ENCODE measurements at places on chromosomes 5 and 9.

- no peak for DNase-seq
These were observed 21.8 kb upstream of the UBTD2 start for GRCh38 chr5:172305380-172305779.

- DNase-seq = no peak
These were observed 17.2 kb upstream of the SPOCK1 start for GRCh38 chr5:137516251-137516797.

- no peak for DNase-seq
These were observed 33.8 kb downstream of the CAPSL start for GRCh38 chr5:35904443-35905132.

GRCh38 chr5:37554938-37555337 is 175.8 kb downstream of the WDR70 start:
- no peak for DNase-seq

GRCh38 chr5:141992349-141992963 is 20.4 kb downstream of the GNPDA1 start:
- DNase-seq = no peak

GRCh38 chr5:72790186-72790585 is 26.3 kb upstream of the TNPO1 start:
- DNase-seq = no peak

GRCh38 chr5:643811-644271 is 31.7 kb downstream of the CEP72 start:
- no peak for DNase-seq

- no peak for DNase-seq
These were observed 363.6 kb downstream of the ANXA1 start for GRCh38 chr9:73515216-73515615.

- no peak for DNase-seq
These were observed 27.8 kb downstream of the SERINC5 start for GRCh38 chr5:80227979-80228596.

DNA sequence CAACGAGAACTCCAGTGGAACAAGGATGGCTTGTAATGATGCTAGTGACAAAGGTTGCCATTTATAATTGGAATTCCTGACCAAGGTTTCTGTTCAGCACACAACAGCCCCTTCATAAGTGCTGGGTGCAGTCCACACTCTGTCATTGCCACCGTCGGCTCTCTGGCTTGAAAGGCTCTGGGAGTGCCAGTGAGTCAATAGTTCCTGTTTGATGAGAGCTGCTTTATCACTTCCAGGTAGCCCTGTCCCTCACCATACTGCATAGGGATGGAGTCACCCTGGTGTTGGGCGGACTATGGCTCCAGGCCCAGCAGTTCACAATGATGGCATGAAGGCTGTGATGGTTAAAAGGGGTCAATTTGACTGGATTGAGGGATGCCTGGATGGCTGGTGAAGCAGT is 34.6 kb upstream of the SEMA4D start:
- DNase-seq = no peak

GRCh38 chr9:21983561-21983935 is 10.6 kb downstream of the CDKN2A start:
- DNase-seq = no peak

GRCh38 chr5:127223256-127223974 is 67.2 kb upstream of the MEGF10 start:
- DNase-seq = no peak

DNA sequence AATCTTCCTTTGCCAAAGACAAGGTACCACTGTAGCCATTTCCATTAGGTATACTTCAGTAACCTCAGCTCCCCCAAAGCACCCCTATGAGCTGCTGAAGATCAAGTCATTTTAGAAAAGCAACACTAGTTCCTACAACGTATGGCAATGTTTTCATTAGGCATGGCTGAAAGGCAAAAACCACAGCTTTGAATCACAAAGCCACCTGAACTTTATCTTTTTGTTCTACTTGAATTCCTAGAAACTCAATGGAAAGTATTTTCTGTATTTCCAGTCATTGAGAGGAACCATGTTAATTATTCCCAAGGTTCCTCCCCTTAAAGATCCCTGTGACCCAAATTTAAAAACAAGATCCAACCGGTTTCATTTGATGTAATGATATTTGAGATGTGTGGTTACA is 152.1 kb downstream of the EFNA5 start:
- no peak for DNase-seq

- no peak for DNase-seq
These were observed 54.9 kb upstream of the DAB2IP start for GRCh38 chr9:121596515-121596914.

GRCh38 chr5:64944868-64945267 is 176.1 kb downstream of the CWC27 start:
- DNase-seq = no peak

DNA sequence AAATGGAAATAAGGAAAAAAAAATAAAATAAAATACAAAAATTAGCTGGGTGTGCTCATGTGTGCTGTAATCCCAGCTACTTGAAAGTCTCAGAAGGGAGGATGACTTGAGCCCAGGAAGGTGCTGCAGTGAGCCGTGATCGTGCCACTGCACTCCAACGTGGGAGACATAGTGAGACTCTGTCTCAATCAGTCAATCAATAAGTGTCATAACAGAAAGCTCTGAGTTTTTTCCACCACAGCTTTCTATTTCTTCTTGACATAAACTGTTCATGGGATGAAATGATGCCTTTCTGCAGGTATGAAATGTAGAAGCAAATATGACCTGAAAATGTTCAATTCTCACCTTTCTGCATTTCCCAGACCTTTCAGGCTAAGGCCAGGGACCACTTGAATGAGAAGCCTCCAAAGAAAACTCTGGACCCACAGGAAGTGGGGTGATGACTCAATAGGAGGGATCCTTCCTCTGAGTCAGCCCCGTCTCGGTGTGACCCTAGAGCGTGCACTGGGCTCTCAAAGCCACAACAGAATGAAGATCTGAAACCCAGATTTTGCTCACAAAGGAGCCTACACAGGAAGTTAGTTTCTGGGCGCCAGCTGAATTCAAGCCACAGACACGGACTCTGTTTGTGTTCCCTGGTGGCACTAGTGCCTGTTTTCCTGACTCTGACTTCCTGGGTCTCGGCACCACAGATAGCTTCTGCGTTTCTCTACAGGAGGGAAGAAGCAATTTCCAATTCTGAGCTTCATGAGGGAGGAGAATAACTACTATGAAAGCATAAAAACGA is 62.0 kb downstream of the ANKH start:
- peak; percentile 12 for DNase-seq

- DNase-seq = no peak
These were observed 146.4 kb downstream of the PALM2AKAP2 start for GRCh38 chr9:109926421-109926869.

GRCh38 chr9:124972241-124972770 is 31.4 kb upstream of the GOLGA1 start:
- no peak for DNase-seq

DNA sequence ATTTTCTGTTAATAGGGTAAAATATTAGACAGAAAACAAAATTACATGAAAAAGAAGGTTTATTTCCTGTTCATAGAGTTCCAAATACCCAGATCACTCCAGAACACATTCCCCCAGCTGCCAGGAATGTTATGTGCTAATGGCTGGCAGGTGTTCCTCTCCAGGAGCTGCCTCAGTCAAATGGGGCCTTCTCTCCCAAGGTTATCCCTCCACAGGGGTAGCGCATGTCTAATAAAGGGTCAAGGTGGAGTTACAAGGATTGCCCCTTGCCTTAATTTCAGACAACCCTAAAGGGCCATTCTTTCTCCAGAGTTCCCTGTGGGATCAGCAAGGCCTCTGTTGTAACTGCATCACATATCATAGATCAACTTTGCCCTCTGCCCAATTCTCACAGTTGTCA is 148.6 kb upstream of the PLPPR1 start:
- DNase-seq = no peak

DNA sequence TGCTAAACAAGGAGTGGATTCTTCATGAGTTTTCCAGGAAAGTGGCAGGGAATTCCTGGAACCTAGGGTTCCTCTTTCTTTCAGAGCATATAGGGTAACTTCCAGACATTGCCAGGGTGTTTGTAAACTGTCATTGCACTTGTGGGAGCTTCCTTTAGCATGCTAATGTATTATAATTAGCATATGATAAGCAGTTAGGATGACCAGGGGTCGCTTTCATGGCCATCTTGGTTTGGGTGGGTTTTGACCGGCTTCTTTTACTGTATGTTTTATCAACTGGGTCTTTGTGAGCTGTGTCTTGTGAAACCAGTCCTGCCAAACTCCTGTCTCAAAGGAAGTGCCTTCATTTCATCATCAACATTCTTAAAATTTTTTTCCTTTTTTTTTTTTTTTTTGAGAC is 11.9 kb upstream of the MELK start:
- no peak for DNase-seq

DNA sequence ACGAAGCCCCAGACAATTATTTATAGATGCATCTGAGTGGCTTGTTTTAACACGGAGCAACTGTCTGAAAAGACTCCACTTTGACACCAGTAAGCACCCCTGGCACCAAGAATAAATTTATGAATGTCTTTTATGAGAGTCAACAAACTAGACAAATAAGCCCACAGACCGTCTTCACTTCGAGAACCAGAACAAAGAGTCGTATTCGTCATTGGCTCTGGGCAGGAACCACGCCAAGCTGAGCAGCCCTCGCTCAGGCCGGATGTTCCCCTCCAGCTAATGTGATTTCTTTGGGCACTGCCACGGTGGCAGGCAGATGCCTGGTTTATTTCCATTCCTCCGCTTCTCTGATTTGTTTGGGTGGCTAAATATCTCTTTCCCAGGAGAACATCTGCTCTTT is 91.9 kb upstream of the STC2 start:
- no peak for DNase-seq

- no peak for DNase-seq
These were observed 19.6 kb downstream of the TMEM38B start for GRCh38 chr9:105714020-105714331.

GRCh38 chr9:93257808-93258331 is 73.9 kb downstream of the WNK2 start:
- no peak for DNase-seq

DNA sequence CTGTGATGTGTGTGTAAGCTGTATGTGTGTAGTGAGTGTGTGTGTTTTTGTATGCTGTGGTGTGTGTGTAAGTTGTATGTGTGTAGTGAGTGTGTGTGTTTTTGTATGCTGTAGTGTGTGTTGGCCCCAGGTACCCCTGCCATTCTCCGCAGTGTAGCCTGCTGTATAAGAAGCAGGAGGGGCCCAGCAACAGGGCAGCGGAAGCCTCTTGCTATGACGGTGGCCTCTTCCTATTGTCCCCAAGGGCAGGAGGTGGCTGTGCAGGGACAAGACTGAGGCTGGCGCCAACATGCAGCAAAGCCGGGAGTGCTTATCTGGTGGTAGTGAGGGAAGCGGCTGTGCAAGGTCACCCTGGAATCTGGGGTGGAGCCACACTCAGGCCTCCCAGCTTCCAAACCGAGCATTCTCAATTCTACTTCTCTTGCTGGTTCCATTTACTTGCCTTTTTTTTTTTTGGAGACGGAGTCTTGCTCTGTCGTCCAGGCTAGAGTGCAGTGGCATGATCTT is 5.1 kb downstream of the SPAAR start:
- no peak for DNase-seq

DNA sequence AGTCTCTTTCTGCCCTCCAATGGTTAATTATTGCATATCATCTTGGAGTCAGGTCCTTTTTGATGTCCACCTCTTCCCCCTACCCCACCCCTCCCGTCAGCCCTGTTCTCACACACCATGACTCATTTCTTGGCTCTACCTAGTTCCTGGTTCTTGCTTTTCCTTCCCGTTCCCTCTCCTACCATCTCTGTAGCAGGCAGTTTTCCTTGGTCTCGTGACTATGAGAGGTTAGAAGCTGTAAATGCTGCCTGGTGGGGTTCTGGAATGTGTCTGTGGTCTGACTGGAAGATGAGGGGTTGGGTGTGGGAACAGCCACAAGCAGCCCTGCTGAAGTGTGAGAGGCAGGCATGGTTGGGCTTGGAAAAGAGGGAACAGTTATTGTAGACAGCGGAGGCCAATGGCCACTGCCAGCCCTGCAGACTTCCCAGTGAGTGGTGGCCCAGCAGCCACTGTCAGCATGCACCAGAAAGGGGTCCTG is 18.2 kb downstream of the SLC22A5 start:
- DNase-seq = no peak

- no peak for DNase-seq
These were observed 13.3 kb upstream of the BTNL3 start for GRCh38 chr5:180975338-180975737.

DNA sequence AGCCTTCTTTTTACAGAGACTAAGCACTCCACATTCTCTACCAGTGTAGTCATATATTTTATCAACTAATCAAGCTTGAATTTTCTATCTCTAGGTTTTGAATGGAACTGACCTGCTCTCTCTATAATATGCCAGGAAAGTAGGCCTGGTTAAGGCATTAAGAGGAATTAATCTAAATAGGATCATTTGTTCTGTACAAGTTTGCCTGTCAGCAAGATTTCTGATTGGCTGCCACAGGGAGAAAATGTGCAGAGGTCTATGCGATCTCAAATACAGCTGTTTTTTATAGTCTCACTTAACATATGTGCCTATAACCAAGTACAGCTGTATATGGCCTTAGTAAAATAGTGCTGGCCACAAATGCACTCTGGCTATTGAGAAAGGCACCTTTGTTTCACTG is 418.8 kb downstream of the KDM4C start:
- no peak for DNase-seq

DNA sequence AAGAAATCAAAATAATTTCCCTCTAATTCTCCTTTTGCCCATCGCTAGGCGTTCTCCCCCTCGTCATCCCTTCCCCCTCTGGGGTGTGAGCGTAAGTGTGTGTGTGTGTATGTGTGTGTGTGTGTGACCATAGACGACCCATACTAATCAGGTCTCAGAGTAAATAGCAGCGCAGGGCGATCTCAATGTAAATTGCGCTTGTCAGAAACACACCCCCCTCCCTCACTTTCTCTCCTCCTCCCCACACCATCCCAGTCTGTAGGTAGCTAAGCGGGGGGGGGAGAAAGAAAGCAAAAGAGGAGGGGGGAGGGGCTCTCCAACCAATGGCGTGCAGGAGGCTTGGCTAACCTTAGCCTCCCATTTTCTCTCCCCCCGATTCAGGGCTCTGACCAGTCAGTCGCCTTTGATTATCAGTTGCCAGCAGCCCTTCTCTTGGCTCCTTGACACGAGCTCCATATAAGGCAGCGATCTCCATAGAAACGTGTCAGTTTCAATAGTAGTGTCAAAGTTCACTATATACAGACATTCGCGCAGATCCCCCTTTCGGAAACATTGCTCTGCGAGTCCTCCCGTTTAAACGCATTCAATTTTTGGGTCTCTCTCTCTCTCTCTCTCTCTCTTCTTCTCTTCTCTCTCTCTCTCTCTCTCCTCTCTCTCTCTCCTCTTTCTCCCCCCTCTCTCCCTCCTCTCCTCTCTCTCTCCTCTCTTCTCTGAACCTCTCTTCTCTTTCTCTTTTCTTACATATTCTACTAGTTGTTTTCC is at the start of gene NR2F1:
Gene NR2F1, plus strand, starts transcription at position 546 of the 762 bp plus-strand sequence. CDS start 1,802 bp downstream, outside the sequence.
- DNase-seq = no peak
